ENCODE measurements at places on chromosomes 2 and 18.

DNA sequence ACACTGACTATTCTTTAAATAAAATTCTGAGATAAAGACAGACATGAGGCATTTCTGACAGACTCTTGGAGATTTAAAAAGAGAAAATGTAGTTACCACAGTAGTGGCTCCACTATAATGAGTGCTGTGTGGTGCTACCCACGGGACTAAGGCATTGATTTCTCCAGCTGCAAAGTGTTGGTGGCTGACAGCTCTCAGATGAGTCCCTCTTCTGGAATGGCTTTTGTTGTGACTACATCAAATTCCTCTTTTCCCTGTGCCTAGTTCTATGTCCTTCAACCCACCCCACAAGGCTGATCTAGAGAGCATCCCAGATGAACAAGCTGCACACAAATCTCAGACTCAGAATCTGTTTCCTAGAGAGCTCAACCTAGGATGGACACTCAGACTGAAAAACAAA lies 884.8 kb upstream of the ZEB2 start:
- DNase-seq = no peak

- DNase-seq = no peak
These were observed 301.6 kb upstream of the CDH2 start for GRCh38 chr18:28478531-28478930.

DNA sequence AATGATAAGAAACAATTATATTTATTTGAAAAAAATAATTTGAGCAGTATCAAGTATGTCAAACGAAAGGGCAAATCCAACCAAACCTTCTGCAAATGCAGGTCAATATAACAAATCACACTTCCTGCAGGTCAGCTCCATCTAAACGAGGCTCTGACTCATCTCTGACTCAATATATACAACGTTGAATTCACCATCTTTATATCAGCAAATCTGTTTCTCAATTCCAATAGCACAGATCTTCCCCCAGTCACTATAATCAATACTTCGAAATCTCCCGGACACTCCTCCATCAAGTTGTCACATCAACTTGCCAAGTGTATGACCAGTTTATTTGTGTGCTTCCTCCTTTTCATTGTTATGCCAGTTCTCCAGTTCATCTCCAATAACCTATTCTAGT lies 388.9 kb downstream of the ZEB2 start:
- no peak for DNase-seq

GRCh38 chr2:24262421-24262970 lies 87.6 kb downstream of the FAM228A start:
- DNase-seq = peak; percentile 47

Measured in skeletal muscle cell (primary cell).